NCI-H1436 (cell line): ENCODE measurements at places on chromosomes 5 and 9.

DNA sequence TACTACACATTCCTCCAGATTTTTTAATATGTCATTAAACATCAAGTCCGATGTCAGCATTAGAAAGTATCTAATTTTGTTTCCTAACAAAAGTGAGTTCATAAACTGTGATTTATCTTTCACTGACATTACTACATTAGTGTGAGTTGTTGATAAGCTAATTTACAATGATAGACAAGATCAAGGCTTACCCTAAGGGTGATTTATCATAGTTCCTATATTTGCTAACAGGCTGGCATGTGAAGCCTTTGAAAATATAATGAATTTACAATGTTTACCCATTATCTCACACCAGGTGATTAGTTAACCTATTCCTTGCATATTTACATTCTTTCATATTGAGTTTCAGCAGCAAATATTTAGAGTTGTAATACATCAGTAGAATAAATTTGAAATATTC lies 1096.9 kb upstream of the NUDT12 start:
- no peak for DNase-seq

DNA sequence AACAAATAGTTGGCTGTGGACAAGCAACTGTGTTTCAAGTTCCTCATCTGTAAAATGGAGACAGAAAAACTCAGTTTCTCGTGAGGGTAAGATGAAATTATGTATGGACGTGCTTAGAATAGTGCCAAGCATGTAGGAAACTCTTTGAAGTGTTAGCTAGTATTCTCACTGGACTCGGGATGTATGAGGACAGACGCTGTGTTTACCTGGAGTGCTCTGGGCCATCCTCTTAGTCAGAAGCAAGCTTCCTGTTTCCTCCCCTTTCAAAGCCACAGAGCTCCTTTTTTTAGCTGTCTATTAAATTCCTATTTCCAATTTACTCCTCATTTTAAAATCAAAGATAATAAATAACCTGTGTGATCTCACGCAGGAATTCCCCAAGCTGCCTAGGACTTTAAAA lies 23.8 kb upstream of the IQGAP2 start:
- no peak for DNase-seq

DNA sequence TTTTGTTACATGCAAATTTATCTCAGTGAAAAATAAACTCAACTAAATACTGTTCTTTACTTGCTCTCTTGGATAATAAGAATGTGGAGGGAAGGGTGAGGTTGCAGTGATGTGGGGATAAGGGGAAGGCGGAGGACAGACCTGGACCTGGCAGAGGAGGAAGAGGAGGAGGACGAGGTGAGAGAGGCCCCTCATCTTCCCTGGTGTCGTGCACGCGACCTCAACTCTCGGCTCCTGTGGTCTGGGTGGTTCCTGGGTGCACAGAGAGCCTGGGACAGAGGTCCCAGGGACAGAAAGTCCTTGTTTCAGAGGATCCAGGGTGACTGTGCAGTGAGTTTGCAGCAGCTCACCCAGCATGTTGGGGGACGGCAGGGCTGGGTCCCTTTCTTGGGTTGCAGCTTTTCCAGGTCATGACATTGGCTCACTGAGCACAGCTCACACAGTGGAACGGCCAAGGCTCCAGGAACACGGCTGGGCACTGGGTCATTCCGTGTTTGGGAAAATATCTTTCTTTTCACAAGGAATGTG lies 37.7 kb upstream of the LPCAT1 start:
- DNase-seq = no peak

DNA sequence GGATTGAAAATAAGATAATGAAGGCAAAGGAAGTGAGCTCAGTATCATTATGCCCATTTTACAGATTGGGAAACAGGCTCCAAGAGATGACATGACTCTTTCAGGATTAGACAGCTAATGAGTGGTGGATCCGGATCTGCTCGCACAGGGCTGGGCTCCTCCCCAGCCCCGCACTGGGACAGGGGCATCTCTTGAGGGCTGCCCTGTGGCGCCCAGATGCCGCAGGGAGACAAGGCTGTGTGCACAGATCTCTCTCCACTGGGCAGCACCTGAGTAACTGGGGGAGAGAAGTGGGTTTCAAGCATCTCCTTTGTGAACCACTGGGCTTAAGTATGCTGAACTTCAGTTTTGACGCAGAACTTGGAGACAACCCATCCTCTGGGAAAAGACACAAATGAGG lies 43.9 kb downstream of the ADAMTS2 start:
- DNase-seq = no peak

- DNase-seq = no peak
Observed at GRCh38 chr9:36934478-36935065, 99.5 kb downstream of the PAX5 start.

DNA sequence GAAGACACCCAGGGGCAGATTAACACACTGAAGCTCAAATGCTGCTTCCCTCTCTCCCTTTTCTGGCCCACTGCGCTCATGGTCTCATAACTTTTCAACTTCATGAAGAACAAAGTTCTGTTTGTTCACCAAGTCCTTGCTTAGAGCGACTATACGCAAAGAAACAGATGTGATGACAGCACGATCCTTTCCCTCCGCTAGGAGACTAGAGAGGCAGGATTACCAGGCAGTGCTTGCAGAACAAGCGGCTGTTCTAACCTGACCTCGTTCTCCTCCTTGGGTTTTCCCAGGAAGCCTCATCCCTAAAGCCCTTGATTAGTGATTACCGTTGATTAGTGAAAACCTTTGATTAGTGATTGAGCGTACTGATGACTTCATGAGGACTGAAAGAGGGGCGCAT lies 649.9 kb downstream of the IRX1 start:
- DNase-seq = no peak

DNA sequence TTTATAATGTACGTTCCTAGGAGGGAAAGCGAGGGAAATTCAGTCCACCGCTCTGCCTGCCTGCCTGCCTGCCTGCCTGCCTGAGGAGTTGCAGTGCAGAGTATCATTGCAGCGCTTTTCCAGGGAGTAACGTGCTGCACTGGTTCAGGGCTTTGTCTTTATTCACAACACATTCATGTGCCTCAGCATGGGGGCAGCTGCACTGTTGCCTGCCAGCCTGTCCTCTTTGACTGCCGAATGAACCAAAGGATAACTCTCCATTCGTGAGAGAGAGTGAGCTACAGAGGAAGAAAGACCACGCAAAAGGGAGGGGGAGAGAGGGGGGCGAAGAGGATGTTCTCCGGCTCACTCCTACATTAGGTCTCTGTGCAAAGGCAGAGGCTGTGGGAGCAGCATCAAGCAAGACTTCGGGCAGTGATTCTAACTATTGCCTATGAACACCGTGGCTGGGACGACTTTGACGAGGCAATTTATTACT lies 791.2 kb downstream of the MAT2B start:
- DNase-seq = no peak

GRCh38 chr5:16082053-16082452 lies 97.5 kb downstream of the MARCHF11 start:
- DNase-seq = no peak

DNA sequence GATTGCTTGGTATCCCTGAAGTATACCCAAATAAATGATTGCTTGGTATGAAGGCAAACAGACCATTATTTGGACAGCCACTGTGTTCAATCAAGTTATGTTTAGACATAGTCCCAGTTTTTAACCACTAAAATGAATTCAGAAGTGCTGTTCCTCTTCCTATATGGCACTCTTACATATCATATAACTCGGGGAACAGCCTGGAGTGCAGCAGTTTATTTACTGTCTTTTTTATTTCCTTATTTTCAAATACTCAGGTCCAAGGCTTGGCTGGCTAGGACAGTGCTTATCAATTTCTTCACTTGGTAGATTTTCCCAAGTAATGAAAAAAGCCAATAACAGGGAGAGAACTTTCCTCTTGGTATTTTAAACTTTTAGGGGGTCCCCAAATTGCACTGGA lies 58.6 kb upstream of the CCDC112 start:
- DNase-seq = no peak

- DNase-seq = peak; percentile 50
Observed at GRCh38 chr5:41856644-41857491, 13.4 kb downstream of the OXCT1 start.

DNA sequence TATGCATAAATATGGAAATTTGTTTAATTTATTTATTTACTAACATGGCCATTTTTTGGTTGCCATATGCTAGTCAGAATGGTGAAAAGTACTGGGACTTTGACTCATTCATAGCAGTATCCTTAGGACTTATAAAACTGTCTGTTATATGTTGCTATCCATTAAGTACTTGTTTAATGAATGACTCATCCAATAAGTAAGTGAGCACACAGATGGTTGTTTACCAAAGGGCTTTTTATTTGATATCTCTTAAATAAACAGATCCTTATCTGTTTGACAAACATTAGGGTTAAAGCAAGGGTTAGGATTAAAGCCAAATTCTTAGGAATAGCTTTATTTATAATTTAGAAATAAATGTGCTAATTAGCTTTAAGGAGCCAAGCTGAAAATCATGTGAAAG lies 183.4 kb downstream of the FBXO4 start:
- no peak for DNase-seq

DNA sequence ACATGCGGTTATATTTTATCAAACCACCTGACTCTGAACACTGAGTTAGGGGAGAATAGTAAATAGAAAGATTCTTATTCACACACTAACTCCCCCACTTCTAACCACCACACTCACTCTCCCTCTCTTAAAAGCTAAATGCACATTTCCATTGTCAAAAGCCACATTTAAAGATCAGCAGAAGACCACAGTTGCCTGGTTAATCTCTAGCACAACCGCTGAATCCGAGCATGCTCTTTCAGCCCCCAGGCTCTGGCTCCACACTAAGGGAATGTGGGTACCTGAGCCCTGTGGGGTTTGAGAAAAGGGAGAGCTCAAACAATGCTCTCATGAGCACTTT lies 35.7 kb downstream of the PFDN1 start:
- no peak for DNase-seq

DNA sequence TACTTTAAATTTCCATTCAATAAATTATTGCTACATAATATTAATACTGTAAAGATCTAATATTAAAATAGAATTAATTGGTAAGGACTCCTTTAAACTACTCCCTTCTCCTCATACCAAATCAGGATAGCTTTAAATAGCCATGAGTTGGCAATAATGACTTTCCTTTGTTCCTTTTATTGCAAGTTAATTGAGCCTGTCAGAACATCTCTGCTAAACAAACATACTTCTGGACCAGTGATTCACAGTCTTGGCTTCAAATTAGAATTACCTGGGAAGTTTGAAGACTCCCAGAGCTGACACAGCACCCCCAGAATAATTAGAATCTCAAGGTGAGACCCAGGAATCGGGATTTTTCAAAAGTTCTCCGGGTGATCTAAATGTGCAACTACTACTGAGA lies 18.7 kb downstream of the C5orf58 start:
- DNase-seq = no peak

DNA sequence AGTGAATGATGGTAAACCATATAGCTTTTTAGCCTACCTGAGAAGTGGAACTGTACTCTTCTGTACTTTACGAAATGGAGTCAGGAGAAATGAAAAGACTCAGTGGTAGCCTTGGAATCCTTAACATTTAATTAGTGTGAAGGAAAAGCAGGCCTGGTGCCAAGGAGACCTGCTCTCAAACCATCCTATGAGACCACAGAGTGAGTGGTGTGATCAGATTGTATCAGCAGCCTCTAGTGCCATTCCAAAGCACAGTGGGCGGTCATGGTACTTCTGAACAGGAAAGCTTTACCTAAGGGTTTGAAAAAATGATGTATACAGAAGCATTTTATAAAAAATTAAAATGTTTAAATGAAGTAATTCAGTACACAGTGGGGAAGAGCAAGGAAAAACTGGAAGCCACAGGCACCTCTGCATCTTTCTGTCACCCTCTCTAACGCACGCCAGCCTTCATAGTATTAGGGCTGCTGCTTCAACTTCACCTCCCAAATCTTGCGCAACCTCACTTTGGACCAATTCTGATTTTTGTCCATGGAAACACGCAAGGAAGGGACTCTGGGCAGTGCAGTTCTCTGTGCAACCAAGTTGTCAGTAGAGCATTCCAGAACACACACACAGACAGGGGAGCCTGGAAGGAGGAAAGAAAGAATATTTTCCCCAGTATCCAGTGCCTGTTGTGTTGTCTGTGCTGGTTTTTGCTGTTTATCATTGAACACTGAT lies 203.7 kb downstream of the SH3GL2 start:
- DNase-seq = no peak

DNA sequence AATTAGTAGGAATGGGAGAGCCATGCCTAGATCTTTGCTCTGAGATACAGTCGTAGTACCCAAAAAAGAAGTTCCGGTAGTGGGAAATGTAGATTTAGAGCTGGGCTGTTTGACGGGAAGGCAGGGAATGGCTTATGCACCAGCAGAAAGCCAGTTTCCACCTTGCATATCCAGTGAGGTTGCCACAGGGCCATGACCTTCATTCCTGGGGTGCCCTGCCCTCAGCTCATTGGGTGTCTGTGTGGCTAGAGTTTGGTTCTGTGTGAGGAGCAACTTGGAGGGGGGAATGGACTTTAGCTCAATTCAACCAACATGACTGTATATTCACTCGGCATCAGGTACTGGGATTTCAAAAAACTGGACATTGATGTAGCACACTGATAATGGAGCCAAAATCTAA lies 300.1 kb downstream of the MLLT3 start:
- DNase-seq = no peak

DNA sequence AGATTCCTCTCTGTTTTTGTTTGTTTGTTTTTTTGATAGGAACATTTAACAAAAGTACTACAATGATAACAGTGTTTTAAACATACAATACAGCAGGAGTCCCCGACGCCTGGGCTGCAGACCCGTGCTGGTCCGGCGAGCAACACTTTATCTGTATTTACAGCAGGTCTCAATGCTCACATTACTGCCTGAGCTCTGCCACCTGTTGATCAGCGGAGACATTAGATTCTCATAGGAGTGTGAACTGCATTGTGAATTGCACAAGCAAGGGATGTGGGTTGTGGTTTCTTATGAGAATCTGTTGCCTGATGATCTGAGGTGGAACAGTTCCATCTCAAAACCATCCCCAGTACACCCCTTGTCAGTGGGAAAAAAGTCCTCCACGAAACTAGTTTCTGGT lies 1068.5 kb upstream of the CDH10 start:
- DNase-seq = no peak

- no peak for DNase-seq
Observed at GRCh38 chr5:110105692-110106091, 416.0 kb downstream of the MAN2A1 start.

DNA sequence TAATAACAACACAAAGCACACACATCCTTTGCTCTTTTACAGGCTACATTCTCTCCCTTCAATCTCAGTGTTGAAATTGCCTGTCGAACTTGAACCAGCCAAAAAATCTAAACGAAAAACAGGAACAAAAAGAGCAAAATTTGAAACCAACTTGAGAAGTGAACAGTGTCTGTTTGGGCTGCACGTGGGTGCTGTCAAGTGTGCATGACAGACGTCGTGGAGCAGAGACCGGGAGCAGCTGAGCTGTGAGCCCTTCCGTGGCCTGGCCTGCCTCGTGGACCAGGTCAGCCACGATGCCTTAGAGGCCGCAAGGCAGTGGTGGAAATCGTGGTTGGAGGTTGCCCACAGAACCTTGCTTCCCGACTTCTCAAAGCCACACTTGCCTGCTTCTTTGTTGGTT lies 34.8 kb upstream of the DENND1A start:
- DNase-seq = no peak

GRCh38 chr5:7015586-7016256 lies 302.5 kb downstream of the TENT4A start:
- no peak for DNase-seq

GRCh38 chr9:99680191-99680590 lies 141.5 kb upstream of the NR4A3 start:
- no peak for DNase-seq

- peak; percentile 79 for DNase-seq
Observed at GRCh38 chr5:150409638-150410523, 2.8 kb downstream of the CD74 start.

GRCh38 chr5:118326481-118327045 lies 661.8 kb downstream of the DTWD2 start:
- no peak for DNase-seq

- no peak for DNase-seq
Observed at GRCh38 chr5:179406031-179406961, 61.0 kb upstream of the ADAMTS2 start.

GRCh38 chr5:69329905-69330489 lies 2.6 kb downstream of the CCDC125 start:
- no peak for DNase-seq
